Caco-2 (cell line): ENCODE measurements at places on chromosomes 7 and 10. TPM values are rescaled to one million over a fixed set of nuclear protein-coding genes. Genes with fewer than 3 reads are reported as not detected.

- DNase-seq, result no peak
Measured at GRCh38 chr10:96924861-96925260, 92.8 kb downstream of the LCOR start.

DNA sequence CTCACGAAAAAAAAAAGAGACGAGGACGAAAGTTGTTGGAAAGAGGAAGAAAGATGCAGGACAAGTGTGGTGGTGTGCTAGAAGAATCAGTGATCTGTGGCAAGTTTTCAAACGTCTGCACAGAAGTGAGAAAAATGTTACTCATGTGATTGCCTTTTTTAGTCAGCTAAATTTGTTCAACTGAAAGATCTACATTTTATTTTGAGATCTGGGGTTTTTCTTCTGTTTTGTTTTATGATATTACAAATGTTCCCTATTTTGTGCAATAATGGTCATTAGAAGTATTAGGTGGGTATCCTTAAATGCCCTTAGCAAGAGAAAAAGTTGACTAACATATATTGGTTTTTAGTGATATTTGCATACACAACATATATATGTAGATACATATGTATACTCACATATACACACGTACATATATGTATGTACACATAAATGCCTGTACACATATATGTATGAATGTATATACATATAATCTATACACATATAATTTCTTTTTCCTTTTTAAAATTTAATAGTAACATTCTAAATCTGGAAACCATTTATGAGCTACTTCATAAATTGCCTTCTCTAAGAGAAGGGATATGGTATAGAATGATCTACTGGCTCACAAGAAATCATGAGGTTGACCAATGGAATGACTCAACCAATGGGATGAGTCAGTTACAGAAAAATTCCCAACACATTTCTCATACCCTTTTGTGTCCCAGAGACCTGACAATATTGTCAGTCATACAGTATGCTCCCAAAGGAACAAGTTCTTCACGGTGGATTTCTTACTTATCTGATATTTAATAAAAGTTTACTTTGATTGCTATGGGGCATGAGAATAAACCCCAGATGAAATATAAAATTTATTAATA, 38.4 kb downstream of the SLC39A12 start:
- no peak for DNase-seq

Gene OPN1SW
- not detected in 2 replicates for total RNA-seq

Gene NSUN5
- 71.8 and 73.4 TPM in 2 replicates for total RNA-seq

Gene GRB10
- 79.3 and 87.2 TPM in 2 replicates for total RNA-seq

Gene PAXIP1
- 29.8 and 31.5 TPM in 2 replicates for total RNA-seq

GRCh38 chr10:57696641-57697040, 571.1 kb downstream of the IPMK start:
- no peak for DNase-seq

- DNase-seq, result no peak
Measured at GRCh38 chr10:86506062-86506461, 15.5 kb downstream of the WAPL start.

Gene SFRP5
- 1.0 and 1.1 TPM in 2 replicates for total RNA-seq

DNA sequence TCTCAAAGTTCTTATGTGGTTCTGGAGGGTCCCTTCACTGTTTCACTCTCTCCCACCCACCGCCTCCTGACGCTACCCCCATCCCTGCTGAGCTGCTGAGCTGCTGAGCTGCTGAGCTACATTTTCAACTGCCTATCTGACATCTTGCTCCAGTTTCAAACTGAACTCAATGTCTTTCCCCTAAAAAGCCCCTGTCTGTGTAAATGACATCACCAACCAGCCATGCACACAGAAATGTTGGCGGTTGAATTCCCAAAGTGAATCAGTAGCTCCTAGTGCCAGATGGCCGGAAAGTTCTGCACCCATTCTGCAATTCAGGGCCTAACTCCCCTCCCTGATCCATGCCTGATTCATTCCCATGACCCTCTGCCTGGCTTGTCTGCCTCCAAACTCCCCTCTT, 71.2 kb downstream of the WNT2 start:
- no peak for DNase-seq

GRCh38 chr10:74824184-74824899, 2.1 kb upstream of the KAT6B start:
- DNase-seq, result no peak

DNA sequence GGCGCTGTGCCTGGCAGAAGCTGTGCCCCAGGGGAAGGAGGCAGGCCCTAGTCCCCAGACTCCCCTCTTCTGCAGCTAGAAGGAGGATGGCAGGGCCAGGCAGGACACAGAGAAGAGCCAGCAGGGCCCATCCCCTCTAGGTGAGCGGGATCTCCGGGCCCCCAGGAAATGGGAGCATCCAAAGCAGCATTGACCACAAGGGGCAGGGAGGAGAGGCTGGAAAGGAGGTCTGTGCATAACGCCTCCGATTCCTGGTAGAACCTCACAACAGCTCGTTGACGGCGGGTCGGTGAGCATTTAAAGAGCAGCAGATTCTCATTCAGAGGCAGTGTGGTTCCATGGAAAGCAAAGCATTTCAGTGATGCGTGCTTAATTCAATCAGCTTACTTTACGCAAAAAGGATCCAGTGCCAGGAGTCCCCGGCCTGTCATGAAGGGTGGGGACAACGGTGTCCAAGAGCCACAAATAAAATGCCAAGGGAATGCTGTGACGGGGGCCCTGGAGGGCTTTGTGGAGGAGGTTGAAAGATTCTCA, 41.0 kb downstream of the CLRN3 start:
- no peak for DNase-seq

- peak; percentile 91 for DNase-seq
Measured at GRCh38 chr7:131623154-131623553, 66.7 kb upstream of the PODXL start.

Gene ASIC3
- 0.70 and 1.1 TPM in 2 replicates for total RNA-seq

Gene SPDYE2
- total RNA-seq, result not detected in 2 replicates

DNA sequence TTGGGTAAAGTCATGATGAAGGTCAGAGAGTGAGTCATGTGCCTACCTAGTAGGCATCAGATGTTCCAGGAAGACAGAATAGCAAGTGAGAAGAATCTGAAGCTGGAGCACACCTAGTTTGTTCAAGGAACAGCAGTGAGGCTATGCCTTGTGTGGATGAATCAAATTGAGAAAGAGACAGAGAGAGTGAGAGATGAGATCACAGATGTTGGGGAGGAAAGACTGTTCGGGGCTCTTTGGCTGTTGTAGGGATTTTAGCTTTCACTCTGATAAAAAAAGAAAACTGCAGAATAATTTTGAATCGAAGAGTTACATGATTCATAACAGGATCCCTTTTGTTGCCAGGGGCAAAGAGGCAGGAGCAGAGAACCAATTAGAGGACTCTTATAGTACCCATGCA, 6.3 kb downstream of the LIPF start:
- no peak for DNase-seq

Gene ELN
- total RNA-seq, result not detected in 2 replicates

Gene RAB11FIP2
- 25.7 and 26.6 TPM in 2 replicates for total RNA-seq

- DNase-seq, result no peak
Measured at GRCh38 chr7:99394188-99394502, 14.3 kb downstream of the PDAP1 start.

- peak; percentile 34 for DNase-seq
Measured at GRCh38 chr7:48035967-48036478, 680 bp downstream of the C7orf57 start.

Gene AOAH
- not detected in 2 replicates for total RNA-seq

Gene PTF1A
- not detected in 2 replicates for total RNA-seq

DNA sequence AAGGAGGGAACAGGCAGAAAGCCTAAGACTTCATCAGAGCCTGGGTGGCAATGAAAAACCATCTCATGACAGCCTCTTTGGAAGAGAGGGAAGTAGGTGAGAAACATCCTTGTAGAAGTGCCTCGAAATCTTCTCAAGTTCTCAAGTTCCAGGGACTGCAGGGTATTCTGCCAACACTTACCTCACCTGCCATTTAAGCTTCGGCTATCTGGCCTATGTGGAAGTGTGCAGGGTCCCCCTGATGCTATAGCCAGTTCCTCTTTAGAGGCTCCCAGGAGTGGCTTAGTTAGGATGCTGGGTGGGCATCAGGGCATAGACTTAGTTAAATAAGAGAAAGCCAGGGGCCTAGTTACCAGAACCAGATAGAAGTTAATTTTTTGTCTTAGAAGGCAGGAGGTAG, 27.0 kb downstream of the ABCC2 start:
- DNase-seq, result no peak

Gene CPXM2
- total RNA-seq, result not detected in 2 replicates

DNA sequence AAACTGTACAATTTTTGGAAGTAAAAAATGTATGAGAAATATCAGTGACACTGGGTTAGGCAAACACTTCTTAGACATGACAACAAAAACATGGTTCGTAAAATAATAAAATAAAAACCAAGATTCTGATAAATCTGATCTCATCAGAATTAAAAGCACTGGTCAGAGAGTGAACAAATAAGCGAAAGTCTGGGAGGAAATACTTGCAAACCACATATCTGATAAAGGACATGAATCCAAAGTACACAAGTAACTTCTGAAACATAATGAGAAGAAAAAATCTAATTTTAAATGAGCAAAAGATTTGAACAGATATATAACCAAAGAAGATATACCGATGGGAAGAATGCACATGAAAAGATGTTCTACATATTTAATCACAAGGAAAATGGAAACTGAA, 91.5 kb downstream of the RTKN2 start:
- DNase-seq, result no peak

GRCh38 chr10:44978570-44979280, at the start of gene DEPP1:
TSS of gene DEPP1 (minus strand) at chr10:44978809. CDS start at chr10:44978030, 779 bp downstream.
- DNase-seq, result peak; percentile 98

GRCh38 chr7:139893999-139894398, 64.9 kb downstream of the TBXAS1 start:
- no peak for DNase-seq

DNA sequence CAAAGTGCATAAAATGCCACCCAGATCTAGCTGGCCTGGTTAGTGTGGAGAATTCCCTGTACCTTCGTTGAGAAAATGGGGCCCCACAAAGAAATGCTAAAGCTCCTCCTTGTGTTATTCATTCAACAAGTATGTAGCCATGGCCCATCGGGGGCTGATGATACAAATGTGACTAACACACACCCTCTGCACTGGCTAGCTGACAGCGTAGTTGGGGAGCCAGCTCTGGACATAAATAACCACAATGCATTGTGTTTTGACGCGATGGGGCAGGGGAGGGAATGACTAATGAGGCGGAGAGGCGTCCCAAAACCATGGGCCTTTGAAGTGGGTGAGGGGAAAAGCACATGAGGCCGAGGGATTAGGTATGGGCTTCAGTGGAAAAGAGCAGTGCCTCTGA, 28.2 kb upstream of the ASL start:
- DNase-seq, result no peak

GRCh38 chr7:136654406-136654805, 214.0 kb upstream of the CHRM2 start:
- DNase-seq, result no peak

GRCh38 chr7:5630670-5631069, 150.8 kb downstream of the RNF216 start:
- no peak for DNase-seq

- DNase-seq, result no peak
Measured at GRCh38 chr7:25707768-25708620, 444.0 kb upstream of the NFE2L3 start.

GRCh38 chr7:72032934-72033333, 379.2 kb downstream of the CALN1 start:
- no peak for DNase-seq

Gene SPAG6
- total RNA-seq, result 0.79 and 0.81 TPM in 2 replicates

DNA sequence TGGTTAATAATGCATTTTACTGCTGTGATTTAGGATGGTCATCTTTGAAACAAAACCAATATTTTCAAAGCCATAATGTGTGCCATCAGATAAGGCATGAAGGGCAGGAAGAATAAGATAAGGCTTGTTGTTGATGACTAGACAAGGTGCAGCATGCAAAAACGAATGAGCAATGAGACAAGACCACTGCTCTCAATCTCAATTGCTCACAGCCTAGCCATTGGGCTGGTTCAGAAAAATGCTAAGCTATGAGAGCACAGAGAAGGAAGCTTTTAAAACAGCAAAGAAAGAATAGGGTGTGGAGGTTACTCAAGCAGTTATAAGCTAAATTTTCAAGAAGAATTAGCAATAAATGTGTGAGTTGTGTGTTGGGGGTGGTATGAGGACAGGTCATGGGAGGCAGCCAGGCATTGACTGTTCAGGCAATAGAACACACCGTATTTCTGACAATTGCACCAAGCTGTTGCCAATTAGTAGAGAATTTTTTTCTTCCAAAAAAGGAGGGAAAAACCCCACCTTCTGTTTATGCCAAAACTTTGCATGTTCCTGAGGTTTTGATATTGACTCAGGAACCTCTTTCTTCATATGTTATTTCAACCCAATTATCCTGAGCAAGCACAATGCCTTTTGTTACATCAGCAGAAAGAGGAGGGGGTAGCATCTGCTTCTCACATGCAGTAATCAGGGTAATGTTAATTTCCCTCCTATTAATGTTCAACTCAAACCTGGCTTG, 276.5 kb downstream of the HDAC9 start:
- no peak for DNase-seq

DNA sequence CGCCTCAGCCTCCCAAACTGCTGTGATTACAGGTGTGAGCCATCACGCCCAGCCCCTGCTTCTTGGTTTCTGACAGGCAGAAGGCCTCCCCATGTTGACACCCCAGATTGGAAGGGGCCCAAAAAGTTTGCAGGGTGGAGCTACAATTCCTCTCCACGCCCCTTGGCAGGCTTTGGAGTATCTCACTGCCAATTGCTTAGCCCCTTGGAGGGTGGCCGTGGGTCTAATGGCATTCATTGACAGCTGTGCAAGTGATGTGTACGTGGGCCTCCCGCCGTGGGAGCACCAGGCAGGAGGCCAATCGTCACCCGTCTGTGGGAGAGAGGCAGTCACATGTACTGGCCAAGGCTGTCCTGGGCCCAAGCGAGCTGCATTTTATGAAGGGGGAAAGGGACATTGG, 73.7 kb upstream of the PPIF start:
- no peak for DNase-seq

GRCh38 chr7:137295739-137296324, 47.7 kb downstream of the PTN start:
- DNase-seq, result no peak

DNA sequence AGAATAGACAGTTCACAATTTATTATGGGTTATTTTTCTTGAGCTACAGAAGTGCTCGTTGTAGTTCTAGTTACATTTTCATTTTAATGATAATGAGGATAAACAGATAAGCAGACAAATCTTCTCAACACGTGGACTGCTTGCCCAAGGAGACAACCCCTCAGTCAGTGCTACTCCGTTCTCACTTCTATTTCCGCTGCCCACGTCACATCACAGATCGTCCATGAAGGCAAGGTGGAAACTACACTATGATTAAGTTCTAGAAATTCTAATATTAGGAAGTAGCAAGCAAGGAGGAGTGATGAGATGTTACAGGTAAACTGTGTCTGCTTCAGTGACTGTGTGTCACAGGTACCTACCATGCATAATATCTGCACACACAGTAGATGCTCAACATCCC, 210.5 kb downstream of the CHCHD3 start:
- DNase-seq, result no peak
